Central memory CD4-positive, alpha-beta T cell (primary cell): ENCODE measurements at places on chromosomes 1 and 21.
A peak's percentile ranks its signal among the peaks of the same experiment; 100 is the strongest.

DNA sequence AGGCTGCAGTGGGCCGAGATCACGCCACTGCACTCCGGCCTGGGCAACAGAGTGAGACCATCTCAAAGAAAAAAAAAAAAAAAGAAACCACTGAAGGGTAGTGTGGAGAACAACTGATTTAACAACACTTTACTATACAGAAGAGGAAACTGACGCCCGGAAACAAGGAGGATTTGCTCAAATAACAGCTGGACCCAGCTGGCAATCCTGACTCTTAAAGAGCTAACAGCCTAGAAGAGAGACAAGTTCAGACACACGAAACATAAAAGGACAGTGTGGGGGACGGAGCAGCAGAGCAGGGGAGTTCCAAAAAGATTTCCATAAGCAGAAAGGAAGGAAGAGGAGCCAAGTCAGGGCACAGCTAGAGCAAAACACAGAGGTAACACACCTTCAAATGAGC is 4.4 kb downstream of the ECHDC2 start:
- DNase-seq: no peak

DNA sequence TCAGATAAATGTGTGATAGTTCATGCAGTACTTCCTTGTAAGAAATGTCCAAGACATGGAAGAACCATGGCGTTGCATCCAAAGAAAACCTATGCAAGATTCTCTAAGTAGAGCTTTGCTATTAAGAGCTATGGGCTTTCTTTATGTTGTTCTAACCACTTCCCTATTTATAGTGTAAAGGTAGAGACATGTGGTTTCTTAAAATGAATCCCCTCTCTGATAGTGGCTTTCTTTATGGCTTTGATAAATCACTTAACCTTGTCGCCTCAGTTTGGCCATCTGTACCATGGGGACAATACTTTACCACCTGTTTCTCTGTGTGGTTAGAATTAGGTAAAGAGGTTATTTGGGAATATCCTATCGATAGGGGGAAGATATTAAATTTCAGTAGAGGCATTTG is 305.5 kb downstream of the NFIA start:
- no peak for DNase-seq

DNA sequence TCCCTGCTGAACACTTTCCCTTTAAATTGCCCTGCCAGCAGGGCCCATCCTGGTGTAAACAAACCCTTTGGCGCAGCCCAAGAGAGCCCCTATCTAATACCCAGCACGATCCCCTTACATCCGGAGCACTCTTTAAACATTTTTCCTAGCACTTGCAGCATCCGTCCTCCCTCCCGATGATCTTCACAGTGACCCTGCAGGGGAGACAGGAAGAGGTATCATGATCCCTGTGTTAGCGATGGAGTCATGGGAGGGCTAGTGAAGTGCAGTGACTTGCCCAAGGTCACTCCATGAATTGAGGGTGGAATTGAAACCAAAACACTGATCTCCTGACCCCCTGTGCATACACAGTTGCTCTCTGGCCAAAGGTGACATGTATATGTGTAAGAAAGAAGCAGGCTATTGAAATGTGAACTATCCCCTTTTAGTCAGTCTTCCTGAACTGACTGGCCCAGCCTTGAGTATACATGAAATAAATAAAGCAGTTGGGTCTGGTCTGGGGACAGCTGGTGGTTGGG is 9.8 kb upstream of the KCNQ4 start:
- DNase-seq: no peak

GRCh38 chr1:182897696-182898095 is 55.3 kb downstream of the SHCBP1L start:
- DNase-seq: no peak

DNA sequence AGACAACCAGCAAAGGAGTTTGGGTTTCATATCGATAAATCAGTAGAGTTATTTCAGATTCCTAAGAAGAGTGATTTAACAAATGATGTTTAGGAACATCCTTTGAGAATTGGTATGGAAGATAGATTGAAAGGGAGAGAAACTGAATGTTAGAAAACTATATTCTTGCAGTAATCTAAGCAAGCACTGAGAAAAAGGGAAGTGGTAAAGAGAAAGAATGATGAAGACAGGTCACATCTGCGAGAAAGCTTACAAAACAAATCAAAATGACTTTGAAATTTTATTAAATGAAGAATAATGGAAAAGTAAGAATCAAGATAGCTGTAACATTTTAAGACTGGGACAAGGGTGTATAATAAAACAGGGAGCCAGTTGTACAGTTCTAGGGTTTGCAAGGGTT is 177.0 kb downstream of the HS2ST1 start:
- no peak for DNase-seq

GRCh38 chr21:37182222-37182621 is 84.9 kb downstream of the VPS26C start:
- DNase-seq: no peak

DNA sequence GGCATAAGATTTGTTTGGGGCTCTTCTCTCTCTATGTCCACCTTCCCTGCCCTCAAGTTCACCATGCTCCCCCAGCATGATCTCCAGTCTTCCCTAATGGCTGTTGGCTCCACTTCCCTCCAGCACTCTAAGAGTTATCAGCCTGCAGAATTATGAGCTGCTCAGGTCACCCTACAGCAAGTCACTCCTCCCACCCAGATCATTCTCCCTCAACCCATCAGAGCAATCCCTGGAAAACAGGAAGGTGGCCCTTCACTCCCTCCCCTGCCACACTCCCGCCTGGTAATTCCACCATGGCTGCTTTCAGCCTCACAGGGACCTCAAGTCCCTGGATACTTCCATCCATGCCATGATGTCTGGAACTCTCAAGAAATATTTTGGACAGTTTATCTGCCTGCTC is 104.5 kb downstream of the KCNJ15 start:
- DNase-seq: no peak

GRCh38 chr1:2204415-2205190 is 10.0 kb upstream of the FAAP20 start:
- no peak for DNase-seq

- DNase-seq: no peak
These were observed 17.7 kb downstream of the CMPK1 start for GRCh38 chr1:47351305-47351704.

- peak; percentile 32 for DNase-seq
These were observed 4.3 kb downstream of the SKI start for GRCh38 chr1:2232255-2232915.

GRCh38 chr1:86419277-86419903 is 4.6 kb upstream of the CLCA2 start:
- DNase-seq: peak; percentile 47

- no peak for DNase-seq
These were observed 94.9 kb downstream of the RIPK4 start for GRCh38 chr21:41671859-41672542.

DNA sequence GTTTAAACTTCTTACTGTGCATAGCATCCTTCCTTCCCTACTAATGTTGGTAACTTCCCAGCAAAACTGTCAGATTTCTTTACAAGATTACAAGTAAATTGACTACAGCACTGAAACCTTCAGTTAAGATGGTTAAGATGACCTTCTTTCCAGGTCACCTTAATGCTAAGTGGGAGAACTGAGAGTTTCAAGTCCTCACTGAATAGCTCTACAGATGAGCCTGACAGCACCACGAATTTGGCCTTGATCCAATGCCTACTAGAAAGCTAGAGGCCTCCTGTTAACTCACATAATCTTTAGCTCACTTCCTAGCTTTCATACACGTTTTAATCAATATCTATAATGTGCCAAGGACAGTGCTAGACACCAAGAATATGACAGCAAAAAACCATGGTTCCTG is 276.0 kb upstream of the PLD5 start:
- DNase-seq: no peak

GRCh38 chr1:178531887-178532286 is 19.0 kb downstream of the TEX35 start:
- no peak for DNase-seq

- DNase-seq: no peak
These were observed 17.9 kb downstream of the MRAP start for GRCh38 chr21:32316361-32317215.

- DNase-seq: no peak
These were observed at the start of gene SEMA4A for GRCh38 chr1:156153362-156153761. Gene SEMA4A (plus strand): TSS chr1:156153585. CDS start chr1:156154579, 994 bp downstream.

DNA sequence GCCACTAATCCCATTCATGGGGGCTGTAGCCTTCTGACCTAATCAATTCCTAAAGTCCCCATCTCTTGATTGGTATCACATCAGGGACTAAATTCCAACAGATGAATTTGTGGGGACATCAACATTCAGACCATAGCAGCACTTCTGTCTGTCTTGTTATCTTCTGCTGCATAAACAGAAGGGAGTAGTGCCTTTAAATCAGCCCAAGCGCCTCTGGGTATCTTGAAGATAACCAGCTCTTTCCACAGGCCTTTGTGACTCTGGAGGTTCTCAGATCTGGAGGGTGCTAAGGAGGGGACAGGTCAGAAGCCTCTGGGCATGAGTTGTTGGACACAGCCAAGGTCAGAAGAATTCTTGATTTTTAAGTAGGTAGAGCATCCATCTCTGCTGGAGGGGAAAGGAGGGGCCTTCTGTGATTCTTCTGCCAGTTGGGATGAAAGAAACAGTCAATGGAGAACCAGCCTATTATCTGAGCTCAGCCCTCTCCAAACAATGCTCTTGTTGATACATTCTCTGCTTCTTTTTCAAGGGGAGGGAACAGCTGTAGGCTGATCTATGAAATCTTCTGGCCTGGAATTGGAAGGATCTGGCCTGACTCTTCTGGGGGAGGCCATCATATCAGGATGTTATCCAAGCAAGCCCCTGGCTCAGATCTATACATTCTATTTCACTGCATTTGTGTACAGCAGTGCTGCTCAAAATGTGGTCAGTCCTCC is 31.3 kb upstream of the LRIG2 start:
- no peak for DNase-seq

DNA sequence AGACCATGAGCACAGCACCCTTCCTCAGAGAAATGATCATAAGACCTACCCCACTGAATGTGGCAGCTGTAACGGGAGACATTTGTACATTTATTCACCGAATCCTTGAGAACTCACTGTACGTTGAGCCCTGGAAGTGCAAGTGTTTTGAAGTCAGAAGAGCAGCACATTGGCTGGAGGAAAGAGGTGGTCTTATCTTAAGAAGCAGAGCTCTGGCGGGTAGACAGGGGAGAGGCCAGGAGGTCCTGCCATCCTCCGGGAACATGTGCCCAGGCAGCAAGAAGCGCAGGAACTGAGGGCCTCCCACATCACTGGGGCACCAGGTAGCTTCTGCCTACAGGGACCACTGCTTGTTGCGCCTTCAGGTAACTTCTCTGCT is 169.2 kb upstream of the IRF2BP2 start:
- DNase-seq: no peak

DNA sequence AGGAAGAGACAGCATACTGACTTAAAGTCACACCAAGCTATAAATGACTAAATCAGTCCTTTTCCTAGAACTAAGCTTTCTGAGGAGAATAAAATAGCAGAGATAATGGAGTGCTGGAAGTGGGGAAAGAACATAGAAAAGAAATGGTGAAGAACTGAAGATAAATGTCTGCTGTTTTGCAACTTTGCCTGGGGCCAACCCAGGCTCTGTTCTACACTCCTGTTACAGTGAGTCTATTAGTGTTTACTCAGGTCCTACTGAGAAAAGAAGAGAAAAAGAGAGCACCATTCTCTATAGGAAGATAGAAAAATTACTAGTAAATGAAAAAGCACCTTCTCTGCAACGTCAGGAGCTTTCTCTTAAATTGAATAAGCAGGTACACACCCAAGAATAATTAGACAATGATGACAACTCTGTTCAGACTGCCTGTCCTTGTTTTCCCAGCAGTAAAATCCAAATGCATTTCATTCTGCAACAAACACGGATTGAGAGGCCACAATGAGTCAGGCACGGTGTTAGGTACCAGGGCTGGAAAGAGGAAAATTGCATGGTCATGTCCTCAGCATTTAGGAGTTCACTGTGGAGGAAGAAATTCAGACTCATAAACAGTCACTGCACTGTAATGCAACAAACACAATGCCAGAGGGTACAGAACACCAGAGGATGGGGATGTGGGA is 139.4 kb upstream of the CAMK1G start:
- no peak for DNase-seq

- DNase-seq: no peak
These were observed at the start of gene STYXL2 for GRCh38 chr1:167093846-167094516. Gene STYXL2 (plus strand): TSS chr1:167094075. CDS start chr1:167094850, 775 bp downstream.

GRCh38 chr21:22120616-22121266 is 1122.5 kb downstream of the NCAM2 start:
- no peak for DNase-seq

DNA sequence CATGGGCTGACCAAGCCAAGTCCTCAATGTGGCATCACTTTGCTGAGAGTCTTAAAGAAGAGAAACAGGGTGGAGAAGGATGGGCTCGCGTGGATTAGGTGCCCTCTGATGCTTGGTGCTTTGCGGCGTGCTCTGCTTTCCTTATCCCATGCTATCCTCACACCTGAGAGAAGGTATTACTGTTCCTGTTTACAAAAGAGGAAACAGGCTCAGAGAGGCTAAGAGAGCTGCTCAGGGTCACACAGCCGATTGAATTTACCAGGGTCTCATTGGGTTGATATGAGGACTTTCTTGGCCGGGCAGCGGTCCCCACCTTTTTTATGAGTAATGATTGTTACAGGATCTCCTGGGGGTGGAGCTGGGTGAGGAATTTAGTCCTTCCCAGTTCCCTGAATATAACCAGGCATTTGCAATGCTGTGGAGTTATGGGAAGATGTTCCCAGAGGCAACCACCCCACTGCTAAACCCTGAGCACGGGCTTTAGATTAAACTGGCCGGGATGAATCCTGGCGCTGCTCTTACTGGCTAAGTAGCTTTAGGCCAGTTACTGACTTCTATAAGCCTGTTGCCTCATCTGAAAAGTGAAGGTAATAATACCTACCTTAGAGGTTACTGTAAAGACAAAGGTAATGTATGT is 4.5 kb downstream of the ASCL5 start:
- DNase-seq: no peak

- DNase-seq: no peak
These were observed 34.1 kb upstream of the AHCYL1 start for GRCh38 chr1:109950509-109950908.

GRCh38 chr1:53946252-53947171 is at the start of gene LRRC42:
Gene LRRC42 (plus strand): TSS chr1:53946350. CDS start chr1:53952000, 5,650 bp downstream.
- no peak for DNase-seq

DNA sequence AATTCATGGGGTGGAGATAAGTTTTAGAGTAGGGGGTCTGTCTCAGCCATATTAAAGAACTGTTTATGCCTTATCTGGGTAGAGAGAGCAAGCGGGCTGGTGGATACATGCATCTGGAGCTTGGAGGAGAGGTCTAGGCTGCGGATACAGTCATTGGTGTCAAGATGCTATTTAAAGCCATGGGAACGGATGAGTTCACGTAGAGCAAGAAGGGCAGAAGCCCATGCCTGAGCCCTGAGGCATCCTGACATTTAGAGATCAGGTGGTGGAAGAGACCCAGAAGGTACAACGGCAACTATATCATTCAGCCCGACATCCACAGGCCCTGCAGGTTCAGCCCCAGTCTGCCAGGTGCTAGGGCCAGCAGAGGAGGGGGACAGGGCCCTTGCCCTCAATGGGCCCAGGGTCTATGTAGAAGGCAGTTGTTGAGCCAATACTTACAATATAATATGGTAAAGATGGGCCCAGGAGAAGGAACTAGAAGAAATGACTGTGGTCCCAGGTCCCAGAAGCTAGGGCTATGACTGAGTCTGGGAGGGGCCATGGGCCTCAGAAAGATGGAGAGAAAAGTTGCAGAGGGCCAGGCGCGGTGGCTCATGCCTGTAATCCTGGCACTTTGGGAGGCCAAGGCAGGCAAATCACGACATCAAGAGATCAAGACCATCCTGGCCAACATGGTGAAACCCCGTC is 15.2 kb upstream of the CHI3L1 start:
- no peak for DNase-seq

- peak; percentile 17 for DNase-seq
These were observed 364.8 kb upstream of the SGIP1 start for GRCh38 chr1:66168948-66169671.
